H4 (cell line): ENCODE measurements at places on chromosomes 6 and 20.
A peak's percentile ranks its signal among the peaks of the same experiment; 100 is the strongest.

GRCh38 chr6:24006254-24006653, 119.8 kb upstream of the NRSN1 start:
- no peak for DNase-seq

GRCh38 chr6:7899889-7900213, 10.7 kb downstream of the TXNDC5 start:
- no peak for DNase-seq

DNA sequence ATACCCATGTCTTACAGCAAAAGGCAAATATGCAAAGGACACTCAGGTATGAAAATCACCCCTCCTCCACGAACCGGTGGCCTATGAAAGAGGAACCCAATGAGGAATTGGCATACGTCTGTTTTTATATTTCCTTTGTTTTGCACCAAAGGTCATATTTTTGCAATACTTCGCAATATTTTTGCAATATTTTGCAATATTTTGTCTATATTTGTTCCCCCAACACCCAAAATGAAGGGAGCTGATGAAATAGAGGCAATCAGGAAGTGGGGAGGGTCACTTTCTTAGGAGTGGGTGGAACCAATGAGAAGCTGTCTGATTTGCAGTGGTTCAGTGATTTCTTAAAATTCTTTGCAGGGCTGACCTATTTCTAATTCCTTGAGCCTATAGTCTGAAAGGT, 296.8 kb upstream of the TSHZ2 start:
- no peak for DNase-seq

DNA sequence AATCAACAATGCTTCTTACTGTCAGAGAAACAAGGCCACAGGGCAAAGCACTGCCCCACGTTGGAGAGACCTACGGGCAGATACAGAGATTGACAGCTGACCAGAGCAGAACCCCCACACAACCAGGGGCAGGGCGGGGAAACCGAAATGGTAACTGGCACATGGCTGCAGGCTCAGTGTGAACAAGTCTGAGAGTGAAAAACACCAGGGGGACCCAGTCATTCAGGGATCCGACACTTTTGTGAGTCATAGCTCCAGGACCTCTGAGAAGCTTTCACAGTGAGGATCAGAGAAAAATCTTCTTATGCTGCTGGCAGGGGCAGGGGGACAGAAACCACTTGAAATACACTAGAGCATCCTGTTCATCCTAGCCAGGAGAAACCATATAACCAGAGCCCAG, 254.2 kb downstream of the C6orf118 start:
- no peak for DNase-seq

- DNase-seq: no peak
Measured at GRCh38 chr6:63674635-63675034, 39.0 kb downstream of the PHF3 start.

DNA sequence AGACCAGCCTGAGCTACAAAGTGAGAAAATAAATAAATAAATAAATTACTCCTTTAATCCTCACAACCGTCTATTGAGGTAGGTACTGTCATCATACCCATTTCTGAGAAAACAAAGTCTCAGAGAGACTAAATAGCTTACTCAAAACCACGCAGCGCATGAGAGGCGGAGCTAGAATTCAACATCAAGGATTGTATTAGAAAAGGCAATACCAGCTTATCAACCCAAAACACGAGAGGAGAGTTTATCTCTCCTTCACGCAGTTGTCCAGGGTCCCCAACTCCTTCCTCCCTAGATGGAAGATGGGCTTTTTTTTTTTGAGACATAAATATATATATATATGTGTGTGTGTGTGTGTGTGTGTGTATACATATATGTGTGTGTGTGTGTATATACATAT, 12.2 kb downstream of the HNF4A start:
- DNase-seq: no peak

DNA sequence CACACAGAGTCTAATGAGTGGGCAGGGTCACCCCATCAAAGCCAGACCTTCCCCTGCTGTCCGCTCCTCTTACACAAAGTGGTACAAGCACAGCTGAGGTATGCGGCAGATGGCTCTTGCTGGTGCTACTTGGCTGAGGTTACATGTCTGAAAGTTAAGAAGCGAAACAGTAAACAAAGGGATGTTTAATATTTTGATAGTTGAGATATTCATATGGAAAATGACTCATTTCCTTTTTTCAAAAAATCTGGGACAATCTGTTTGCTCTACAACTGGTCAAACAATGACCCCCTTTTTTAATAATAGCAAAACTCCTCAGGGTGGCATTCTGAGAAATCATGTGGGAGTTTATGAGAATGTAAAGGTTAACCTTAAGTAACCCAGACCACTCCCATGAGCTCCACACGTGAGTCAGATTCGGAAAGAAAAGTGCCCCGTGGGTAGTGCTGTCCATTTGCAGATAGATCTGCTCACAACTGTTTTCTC, 245.3 kb downstream of the TBXT start:
- no peak for DNase-seq

GRCh38 chr20:24633521-24633920, 164.1 kb downstream of the SYNDIG1 start:
- no peak for DNase-seq

GRCh38 chr6:11854408-11855165, 76.0 kb upstream of the ADTRP start:
- peak; percentile 26 for DNase-seq

GRCh38 chr6:110432285-110432900, 17.0 kb upstream of the DDO start:
- DNase-seq: no peak

GRCh38 chr6:133937909-133938308, 15.1 kb upstream of the TBPL1 start:
- no peak for DNase-seq

GRCh38 chr6:136144251-136145023, 105.7 kb downstream of the MTFR2 start:
- no peak for DNase-seq

DNA sequence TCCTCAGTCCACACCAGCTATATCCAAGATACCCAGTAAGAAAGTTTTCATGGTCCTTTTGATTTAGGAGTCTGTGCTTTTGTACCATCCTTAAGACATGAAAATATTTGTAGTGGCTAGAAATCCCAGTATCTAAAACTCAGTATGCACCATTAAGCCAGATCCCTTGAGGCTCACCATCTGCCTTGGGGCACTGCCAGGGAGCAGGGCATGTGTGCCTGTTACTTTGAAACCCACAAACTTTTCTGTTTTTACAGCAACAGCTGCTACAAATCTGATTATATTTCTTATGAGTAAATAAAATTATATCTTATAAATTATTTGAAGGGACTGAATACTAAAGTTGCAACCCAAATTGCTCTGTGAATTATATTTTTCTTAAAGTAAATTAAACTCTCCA, 290.5 kb upstream of the MANEA start:
- DNase-seq: no peak
